Kidney capillary endothelial cell (primary cell): ENCODE measurements at places on chromosomes 2 and 18.

DNA sequence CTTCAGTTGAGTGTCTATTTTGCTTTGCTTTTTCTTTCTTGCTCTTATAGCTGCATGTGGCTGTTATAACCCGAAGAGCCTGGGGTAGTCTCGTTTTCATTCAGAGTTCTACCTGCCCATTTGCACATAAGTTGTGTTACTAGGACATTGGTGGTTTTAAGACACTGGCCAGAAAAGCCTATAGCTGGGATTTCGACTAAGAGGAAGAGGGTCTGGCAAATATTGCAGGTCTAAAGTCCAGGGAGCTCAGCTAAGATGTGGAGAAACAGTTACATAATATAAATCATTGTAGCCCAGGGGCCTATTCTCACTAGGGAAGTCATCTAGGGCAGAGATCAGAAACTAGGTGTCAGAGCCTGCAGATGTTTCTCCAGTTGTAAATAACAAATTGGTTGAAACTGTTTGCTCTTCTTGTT, 120.8 kb downstream of the BABAM2 start:
- no peak for DNase-seq

- DNase-seq = no peak
Observed at GRCh38 chr18:47343291-47343690, 91.8 kb upstream of the SKOR2 start.

GRCh38 chr2:230323385-230324106, 3.4 kb upstream of the SP140L start:
- no peak for DNase-seq

- DNase-seq = no peak
Observed at GRCh38 chr2:231323316-231323715, 72.2 kb upstream of the B3GNT7 start.

GRCh38 chr18:29962579-29962978, 1080.0 kb downstream of the DSC3 start:
- no peak for DNase-seq

- no peak for DNase-seq
Observed at GRCh38 chr2:222851956-222852617, 8.7 kb upstream of the ACSL3 start.

DNA sequence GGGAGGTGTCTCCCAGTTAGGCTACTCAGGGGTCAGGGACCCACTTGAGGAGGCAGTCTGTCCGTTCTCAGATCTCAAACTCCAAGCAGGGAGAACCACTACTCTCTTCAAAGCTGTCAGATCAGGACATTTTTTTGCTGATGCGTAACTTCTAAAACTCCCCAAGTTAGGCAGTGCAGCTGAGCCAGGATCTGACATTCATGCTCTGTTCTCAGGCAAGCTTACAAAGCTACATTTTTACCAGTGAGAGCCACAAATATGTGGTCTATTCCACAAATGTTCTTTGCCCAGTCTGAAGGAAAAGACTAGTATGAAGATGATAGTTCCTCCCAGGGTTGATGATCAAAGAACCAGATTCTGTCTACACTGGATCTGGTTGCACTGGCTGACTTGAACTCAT, 184.1 kb downstream of the MTCL1 start:
- no peak for DNase-seq

- DNase-seq = no peak
Observed at GRCh38 chr2:65032019-65032975, 23.9 kb upstream of the CEP68 start.

DNA sequence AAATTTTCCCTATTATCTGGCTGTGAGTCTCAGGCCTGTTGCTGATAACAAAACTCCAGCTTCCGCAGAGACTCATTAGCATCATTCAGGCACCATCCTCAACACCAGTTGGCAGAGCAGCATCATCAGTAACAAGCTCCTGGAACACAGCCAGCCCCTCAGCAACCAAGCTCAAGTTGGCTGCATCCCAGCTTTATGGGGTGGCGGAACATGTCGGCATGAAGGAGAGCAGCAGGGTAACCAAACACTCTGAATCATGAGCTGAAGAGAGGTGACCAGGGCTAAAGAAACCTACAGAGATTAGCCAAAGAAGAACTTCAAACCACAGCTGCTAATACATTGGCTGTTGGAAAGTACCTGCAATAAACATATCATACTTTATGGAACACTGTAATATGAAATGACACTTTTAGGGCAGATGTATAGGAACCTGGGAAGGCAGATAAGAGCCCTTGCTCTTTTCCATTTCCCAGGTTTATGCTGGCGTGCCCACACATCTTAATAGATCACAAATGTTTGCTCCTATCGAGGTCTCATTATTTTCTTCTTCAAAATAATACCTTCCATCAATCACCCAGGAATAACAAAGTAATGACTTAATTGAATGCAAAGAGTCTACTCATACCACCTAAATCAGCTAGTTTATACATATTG, 63.8 kb downstream of the PDE11A start:
- DNase-seq = no peak

DNA sequence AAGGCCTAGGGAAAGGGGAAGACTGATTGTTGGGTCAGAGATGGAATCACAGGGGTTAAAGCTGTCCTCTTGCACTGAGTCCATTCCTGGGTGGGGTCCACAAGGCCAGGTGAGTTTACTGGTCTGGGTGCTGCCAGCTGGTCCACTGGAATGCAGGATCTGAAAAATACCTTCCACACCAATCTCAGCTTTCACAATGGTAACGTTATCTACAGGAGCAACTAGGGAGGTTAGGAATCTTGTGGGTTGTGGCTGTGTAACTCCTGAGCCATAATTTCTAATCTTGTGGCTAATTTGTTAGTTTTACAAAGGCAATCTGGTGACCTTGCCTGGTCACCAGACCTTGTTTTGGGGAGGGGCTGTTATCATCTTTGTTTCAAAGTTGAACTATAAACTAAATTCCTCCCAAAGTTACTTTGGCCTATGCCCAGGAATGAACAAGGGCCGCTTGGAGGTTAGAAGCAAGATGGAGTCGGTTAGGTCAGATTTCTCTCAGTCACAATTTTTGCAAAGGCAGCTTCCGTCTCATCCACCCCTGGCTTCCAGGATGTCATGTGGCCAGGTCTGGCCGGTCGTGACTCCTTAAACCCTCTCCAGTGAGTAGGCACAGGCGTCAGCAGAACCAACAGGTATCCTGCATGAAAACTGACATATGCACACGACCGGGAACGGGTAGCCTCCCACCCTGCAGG, 123.3 kb upstream of the SH3BP4 start:
- no peak for DNase-seq

- no peak for DNase-seq
Observed at GRCh38 chr18:39959839-39960238, 1995.2 kb upstream of the PIK3C3 start.

DNA sequence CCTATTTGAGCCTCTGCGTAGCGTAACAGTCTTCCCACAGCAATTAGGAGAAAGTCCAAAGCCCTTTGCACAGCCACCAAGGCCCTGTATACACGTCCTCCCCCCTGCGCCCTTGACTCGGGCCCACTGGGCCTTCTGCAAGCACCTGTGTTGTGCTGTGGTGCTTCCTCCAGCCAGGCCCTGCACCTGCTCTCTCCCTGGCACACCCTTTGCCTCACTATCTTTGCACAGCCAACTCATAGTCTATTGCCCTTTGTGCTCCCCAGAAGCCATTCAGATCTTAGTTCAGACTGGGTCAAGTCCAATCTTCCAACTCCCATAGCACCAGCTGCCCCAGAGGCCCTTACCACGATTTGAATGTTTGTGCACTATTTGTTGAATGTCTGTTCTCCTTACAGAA, 271.6 kb upstream of the MGAT5 start:
- no peak for DNase-seq

- DNase-seq = no peak
Observed at GRCh38 chr2:14902953-14903352, 270.4 kb downstream of the LRATD1 start.

GRCh38 chr18:59996370-59996966, 96.7 kb downstream of the PMAIP1 start:
- peak; percentile 26 for DNase-seq

DNA sequence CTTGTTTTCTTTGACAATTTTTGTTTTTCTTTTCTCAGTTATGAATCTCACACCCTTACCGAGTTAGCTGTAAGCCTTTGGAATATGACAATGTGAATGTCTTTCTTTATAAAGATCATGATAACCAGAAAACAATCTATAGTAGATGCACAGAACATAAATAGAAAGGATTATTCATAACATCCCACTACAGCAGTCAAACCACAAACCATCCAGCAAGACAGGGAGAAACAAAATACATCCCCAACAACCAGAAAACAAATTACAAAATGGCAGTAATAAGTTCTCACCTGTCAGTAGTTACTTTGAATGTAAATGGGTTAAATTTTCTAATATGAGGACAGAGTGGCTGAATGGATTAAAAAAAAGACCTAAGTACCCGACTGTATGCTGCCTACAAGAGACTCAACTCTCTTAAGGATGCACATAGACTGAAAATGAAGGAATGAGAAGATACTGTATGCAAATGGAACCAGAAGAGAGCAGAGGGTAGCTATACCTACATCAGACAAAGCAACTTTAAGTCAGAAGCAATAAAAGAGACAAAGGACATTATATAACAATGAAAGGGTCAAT, 124.6 kb downstream of the ZNF532 start:
- DNase-seq = no peak

- no peak for DNase-seq
Observed at GRCh38 chr18:46696268-46696667, 39.2 kb upstream of the LOXHD1 start.

- DNase-seq = no peak
Observed at GRCh38 chr2:42849311-42849710, 56.9 kb upstream of the HAAO start.

DNA sequence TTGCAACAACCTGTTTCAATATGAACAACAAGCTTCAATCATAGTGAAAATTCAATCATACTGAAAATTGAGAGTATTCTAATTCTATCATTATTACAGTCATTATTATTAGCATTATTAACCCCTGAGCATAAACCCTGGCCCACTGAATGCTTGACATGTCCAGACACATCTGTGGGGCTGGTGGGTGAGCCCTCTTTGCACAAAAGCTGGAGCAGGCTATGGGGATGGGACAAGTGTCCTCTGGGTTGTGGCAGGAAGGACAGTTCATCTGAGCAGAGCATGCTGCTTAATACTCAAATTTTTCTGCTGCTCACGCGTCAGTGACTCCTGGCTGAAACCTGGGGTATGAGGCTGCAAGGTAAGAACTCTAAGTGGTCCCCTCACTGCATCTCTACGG, 451.1 kb upstream of the POU3F3 start:
- DNase-seq = no peak

- no peak for DNase-seq
Observed at GRCh38 chr2:43941966-43942365, 53.8 kb downstream of the LRPPRC start.

DNA sequence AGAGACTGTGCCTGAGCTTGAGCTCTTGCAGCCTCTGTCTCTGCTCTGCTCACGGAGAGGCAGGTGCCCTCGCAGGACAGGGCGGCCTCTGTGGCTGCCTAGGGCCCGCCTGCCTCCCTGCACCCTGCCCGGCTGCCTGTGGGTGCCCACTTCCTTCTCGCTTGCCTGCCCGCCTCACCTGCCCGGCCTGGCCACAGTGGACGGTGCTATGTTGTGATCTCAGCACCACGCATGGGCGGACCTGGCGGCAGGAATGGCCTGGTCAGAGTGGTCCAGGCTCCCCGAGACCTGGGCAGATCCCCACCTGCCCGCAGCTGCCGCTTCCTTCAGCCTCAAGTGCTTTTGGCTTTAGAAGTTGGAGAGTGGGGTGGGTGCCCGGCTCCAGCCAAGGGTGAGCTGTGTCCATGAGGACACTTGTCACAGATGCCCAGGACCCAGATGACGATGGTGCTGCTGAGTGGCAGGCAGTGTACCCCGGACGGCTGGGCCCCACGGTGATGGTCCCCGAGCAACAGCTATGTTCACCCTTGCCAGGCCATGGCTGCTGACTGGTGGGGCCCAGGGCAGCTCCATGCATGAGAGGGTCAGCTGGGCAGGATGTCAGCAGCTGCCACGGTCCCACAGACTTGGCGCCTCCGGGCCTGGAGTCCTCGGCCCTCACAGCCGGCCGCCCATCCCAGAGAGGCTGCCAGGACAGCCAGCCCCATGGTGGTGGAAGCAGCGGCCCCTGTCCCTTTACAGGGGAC, 25.3 kb downstream of the RTP5 start:
- no peak for DNase-seq

- DNase-seq = no peak
Observed at GRCh38 chr2:135252805-135253458, 200.8 kb downstream of the RAB3GAP1 start.

DNA sequence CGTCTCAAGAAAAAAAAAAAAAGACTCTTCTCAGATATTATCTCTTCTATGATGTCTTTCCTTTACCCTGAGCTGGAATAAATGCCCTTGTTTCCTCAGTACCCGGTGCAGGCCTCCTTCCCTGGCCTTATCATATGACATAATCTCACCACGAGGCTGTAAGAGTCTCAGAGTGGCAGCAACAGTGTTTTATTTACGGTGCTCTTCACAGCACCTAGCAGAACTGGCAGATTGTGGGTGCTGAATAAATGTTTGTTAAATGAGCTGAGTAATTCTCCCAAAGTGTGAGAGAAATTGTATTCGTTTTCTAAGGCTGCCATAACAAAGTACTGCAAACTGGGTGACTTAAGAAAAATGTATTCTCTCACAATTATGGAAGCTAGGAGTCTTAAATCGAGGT, 82.8 kb upstream of the CD28 start:
- DNase-seq = no peak

GRCh38 chr18:63159590-63159989, 160.0 kb downstream of the BCL2 start:
- no peak for DNase-seq

DNA sequence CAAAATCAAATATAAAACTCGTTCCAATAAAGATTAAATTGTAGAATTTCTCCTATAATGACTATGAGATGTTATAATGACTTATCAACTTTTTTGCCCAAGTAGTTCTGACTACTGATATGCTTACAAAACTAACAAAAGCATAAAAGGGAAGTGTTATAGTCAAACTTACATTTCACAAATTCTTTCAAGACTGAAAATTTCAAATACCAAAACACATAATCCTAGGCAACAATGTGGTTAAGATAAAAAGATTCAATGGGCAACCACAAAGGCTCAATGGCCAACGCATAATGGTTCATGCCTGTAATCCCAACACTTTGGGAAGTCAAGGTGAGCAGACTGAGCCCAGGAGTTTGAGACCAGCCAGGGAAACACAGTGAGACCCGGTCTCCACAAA, 135.7 kb downstream of the USP34 start:
- DNase-seq = no peak

DNA sequence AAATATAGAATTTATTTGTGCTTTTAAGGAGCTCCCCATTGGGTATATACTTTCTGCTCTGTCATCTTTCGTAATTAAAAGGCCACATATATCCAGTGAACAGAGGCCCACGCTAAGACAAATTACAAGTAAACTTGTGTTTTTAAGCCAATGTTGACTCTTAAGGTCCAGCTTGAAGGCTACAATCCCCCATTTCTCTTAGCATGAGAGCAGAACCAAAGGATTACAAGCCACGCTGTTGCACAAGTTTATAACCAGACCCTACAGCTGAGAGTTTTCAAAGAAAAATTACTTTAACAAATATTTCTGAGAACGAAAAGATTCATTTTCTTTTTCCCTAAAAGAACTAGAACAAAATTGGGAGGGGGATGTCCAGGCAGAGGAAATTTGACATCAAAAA, 471.0 kb downstream of the TXNL1 start:
- no peak for DNase-seq

GRCh38 chr2:141187075-141187439, 943.8 kb downstream of the LRP1B start:
- no peak for DNase-seq

GRCh38 chr18:64208516-64208915, 59.6 kb upstream of the LINC00305 start:
- no peak for DNase-seq

- DNase-seq = no peak
Observed at GRCh38 chr18:76960528-76961035, 138.2 kb downstream of the ZNF236 start.

- peak; percentile 5 for DNase-seq
Observed at GRCh38 chr18:48227206-48227605, 182.0 kb downstream of the ZBTB7C start.
